ENCODE measurements at places on chromosomes 1 and 21.

GRCh38 chr1:45448357-45448756, 42.6 kb downstream of the TESK2 start:
- no peak for DNase-seq

DNA sequence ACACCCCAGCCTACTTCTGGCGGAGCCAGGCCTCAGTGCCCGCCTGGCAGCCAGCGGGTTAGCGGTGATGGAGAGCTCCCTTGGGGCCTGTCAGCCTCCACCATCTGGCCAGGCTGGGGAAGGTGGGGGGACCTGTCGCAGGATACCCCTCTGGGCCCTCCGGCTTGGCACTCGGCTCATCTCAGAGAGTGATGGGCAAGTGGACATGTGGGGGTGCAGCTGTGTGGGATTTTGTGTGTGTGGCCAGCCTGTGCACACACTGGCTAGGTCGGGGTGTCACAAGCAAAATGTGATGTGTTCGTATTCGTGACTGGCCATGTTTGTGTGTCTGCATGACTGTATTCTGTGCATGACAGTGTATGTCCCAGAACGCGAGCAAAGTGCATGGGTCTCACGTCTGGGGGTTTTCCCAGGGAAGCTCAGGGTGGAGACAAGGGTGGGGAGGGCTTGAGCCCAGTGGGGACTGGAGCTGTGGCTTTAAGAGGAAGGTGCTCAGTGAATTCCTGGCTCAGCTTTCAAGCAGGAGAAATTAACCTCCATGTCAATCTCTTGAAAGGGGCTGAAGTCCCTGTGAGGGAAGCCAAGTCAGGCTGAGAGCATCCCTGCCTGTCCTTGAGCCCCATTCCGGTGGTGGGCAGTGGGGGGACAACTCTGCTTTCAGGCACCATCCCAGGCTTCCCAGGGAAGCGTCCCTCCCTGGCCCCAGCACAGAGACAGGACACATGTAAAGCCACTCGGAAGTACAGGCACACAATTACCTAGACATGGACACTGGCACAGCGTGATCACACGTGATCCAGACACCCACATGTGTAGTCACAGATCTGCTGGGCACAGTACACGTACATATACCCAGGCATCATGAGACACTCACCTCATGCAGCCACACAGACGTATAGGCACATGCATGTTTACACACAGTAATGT, 21.1 kb upstream of the ADGRB2 start:
- DNase-seq: no peak

- no peak for DNase-seq
Observed at GRCh38 chr1:44592208-44593145, 81.8 kb downstream of the TMEM53 start.

DNA sequence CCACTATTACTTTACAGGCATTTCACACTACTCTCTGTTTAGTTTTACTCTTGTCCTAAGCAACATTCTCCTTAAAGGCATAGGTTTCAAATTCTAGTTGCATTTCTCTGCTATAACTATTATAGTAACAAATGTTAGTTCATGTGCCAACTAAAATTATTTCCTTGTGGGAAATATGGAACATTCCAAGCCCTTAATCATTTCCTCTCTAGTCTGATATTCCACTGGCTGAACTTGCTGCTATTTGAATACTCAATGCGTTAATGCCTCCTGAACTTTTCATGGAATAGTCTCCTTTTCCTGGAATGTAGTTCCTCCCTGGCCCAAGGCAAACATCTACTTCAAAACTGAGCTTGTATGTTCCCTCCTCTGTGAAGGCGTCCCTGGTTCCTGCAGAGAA, 19.3 kb upstream of the TBX19 start:
- no peak for DNase-seq

- DNase-seq: no peak
Observed at GRCh38 chr1:212690816-212691403, 8.7 kb downstream of the BATF3 start.

DNA sequence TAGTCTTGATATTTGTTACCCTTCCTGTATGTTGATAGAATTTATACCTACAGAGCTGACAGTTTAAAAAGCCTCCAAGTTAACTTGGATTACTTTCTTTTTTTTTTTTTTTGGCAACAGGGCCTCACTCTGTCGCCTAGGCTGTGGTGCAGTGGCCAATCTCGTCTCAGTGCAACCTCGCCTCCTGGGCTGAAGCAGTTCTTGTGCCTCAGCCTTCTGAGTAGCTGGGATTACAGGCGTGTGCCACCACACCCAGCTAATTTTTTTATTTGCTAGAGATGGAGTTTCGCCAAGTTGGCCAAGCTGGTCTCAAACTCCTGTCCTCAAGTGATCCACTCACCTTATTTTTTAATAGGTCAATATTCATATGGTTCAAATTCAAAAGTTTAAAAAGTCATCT, 32.7 kb downstream of the WDTC1 start:
- no peak for DNase-seq

All from AG08396 (cell line).